ENCODE measurements at places on chromosomes 2 and 18. TPM values are rescaled to one million over a fixed set of nuclear protein-coding genes. Genes with fewer than 3 reads are reported as not detected.

Gene REEP1
- total RNA-seq, result 0.53 TPM

DNA sequence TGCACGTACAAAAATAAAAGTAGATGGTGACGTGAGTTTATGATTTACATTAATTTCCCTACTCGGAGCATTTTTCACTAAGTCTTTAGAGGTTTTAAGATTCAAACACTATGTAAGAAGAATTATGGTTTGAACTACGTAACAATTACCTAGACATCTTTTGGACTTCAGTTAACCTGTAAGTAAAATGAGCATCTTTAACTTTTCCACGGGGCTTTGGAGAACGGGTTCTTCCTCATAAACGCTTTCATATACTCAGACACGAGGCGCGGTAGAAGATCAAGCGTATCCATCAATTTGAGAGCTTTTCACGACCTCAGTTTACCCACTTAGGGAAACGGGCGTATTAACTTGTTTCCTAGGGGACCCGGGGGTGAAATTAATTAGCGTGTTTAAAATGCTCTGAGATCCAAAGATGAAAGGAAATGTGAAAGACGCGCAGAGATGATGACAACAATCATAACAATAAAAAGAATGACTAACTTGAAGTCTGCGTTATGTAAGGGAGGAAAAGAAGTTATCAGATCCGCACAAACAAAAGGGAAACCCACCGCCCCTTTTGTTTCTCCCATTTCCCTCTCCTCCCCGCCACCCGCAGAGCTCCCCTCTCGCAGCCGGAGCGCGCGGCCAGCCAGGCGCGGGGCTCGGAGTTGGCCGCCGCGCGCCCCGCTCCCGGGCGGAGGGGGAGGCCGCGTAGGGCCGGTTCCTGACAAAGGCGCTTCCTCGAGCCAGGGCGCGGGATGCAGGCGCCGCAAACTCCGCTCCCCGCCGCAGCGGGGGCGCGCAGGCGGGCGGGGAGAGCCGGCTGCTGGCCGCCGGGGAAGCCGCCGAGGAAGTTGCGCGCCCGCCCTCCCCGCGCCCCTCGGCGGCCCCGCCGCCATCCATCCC is 807 bp downstream of the PELI1 start:
- peaks cover 18% of the 10 kb centered on the region for H3K4me1 ChIP-seq
- H3K4me3 ChIP-seq, result peak overlapping the region; percentile 70
- peak; percentile 66 for DNase-seq
- H3K36me3 ChIP-seq, result no peaks in the 10 kb centered on the region

- no peak overlapping the region for H3K4me3 ChIP-seq
- H3K36me3 ChIP-seq, result no peaks in the 10 kb centered on the region
- no peaks in the 10 kb centered on the region for H3K4me1 ChIP-seq
These were observed 31.7 kb upstream of the UBXN4 start for GRCh38 chr2:135709992-135710391.

DNA sequence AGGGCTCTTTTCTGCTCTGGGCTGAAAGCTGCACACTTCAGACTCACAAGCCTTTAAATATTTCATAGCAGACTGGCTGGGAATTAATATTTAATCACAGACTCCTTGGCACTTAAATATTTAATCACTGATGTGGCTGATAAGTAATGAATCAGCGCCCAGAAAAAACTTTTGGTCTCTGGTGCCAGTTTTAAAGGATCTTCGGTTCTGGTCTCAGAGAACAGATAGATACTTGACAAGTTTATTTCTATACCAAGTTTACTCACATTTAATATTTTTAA is 201.2 kb downstream of the MYCN start:
- H3K4me3 ChIP-seq, result no peak overlapping the region
- no peaks in the 10 kb centered on the region for H3K27me3 ChIP-seq
- no peak for DNase-seq
- H3K4me1 ChIP-seq, result no peaks in the 10 kb centered on the region
- H3K36me3 ChIP-seq, result no peaks in the 10 kb centered on the region

- H3K4me1 ChIP-seq, result no peaks in the 10 kb centered on the region
- no peak overlapping the region for H3K4me3 ChIP-seq
- H3K27me3 ChIP-seq, result no peaks in the 10 kb centered on the region
- no peak for DNase-seq
- H3K27ac ChIP-seq, result no peak overlapping the region
These were observed 139.8 kb downstream of the CHST9 start for GRCh38 chr18:27045342-27045741.

- H3K36me3 ChIP-seq, result no peaks in the 10 kb centered on the region
- no peaks in the 10 kb centered on the region for H3K27me3 ChIP-seq
- H3K4me1 ChIP-seq, result no peaks in the 10 kb centered on the region
- DNase-seq, result no peak
These were observed 448.1 kb upstream of the VRK2 start for GRCh38 chr2:57598551-57598950.

Gene VAMP8
- 35.8 TPM for total RNA-seq

DNA sequence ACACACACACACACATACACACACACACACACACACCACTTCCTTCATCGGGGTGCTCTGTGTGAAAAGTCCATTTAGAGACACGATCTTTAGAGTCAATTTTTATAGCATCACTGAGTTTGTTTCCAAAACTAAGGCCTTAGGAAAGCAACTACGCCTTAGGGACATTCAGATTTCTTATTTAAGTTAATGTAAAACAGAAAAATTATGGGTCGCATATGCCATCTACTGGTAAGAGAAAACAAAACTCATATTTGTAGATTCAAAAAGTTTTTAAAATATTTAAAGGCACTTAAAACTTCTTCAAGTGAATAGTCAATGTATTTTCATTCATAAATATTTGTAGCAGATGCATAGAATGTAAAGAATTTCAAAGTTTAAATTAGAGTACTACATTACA is 166.2 kb downstream of the ATAD2B start:
- no peaks in the 10 kb centered on the region for H3K36me3 ChIP-seq
- DNase-seq, result peak; percentile 44
- H3K4me3 ChIP-seq, result no peak overlapping the region
- H3K27me3 ChIP-seq, result no peaks in the 10 kb centered on the region
- H3K4me1 ChIP-seq, result peaks cover 17% of the 10 kb centered on the region
- no peak overlapping the region for H3K27ac ChIP-seq

Gene SLC23A3
- total RNA-seq, result 5.2 TPM

DNA sequence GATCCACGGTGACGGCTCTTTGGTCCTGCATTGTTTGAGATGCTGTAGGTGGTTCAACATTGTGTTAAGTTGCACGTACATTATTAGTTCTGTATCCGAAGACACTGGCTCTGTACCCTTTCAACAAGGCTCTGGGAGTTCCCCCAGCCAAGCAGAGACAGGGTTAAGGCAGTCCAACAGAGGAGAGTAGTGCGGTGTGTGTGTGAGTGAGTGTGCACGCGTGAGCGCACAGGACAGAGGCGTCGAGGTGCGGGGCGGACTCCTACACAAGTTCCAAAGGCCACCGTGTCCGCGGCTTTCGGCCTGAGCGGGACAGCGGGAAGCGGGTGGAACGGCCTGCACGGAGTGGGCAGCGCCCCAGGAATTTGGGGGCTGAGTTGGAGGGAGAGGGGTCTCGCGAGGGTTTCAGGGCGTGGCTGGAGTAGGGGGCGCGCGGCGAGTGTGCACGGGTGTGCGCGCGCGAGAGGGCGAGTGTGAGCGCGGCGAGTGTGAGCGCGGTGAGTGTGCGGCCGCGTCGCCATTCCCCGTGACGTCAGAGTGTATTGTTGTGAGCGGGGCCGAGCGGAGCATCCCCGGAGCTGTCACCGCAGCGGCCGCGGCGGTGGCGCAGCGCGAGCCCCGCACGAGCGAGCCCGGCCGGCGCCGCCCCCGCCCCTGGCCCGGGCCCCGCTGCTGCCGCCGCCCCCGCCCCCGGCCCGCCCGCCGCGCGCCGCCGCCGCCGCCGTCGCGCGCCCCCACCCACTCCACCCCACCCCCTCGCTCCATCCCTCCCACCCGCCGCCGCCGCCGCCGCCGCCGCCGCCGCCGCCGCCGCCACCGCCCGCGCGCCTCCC is at the start of gene ASXL3:
ASXL3 (plus strand) TSS at position 535 of the 833 bp plus-strand sequence. CDS start 413 bp downstream, outside the sequence.
- no peak within 1 kb of the TSS for H3K27ac ChIP-seq
- no peaks in the 10 kb centered on the region for H3K36me3 ChIP-seq
- peak; percentile 45 for DNase-seq
- peak within 1 kb of the TSS; percentile 49 for H3K4me3 ChIP-seq
- H3K27me3 ChIP-seq, result peaks cover 54% of the 10 kb centered on the region

- H3K36me3 ChIP-seq, result no peaks in the 10 kb centered on the region
- H3K4me1 ChIP-seq, result peaks cover 6% of the 10 kb centered on the region
- DNase-seq, result no peak
- H3K27me3 ChIP-seq, result no peaks in the 10 kb centered on the region
- peak overlapping the region; percentile 79 for H3K4me3 ChIP-seq
These were observed 553 bp downstream of the TIGD1 start for GRCh38 chr2:232549655-232550353.

DNA sequence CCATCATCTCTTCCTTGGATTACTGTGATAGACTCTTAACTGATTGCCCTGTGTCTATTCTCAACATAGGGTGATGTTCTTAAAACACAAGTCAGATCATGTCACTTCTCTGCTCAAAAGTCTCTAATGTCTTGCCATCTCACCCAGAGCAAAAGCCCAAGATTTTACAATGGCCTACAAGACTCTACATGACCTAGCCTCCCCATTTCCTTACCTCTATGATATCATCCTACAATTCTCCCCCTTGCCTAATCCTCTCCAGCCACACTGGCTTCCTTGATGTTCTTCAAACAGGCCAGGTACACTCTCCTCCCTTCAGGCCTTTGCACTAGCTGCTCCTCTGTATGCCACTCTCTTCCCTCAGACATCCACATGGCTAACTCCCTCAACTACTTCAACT is 55.1 kb downstream of the ROCK1 start:
- no peaks in the 10 kb centered on the region for H3K36me3 ChIP-seq
- no peaks in the 10 kb centered on the region for H3K27me3 ChIP-seq
- H3K27ac ChIP-seq, result no peak overlapping the region
- no peaks in the 10 kb centered on the region for H3K4me1 ChIP-seq
- no peak overlapping the region for H3K4me3 ChIP-seq

Gene WDFY1
- total RNA-seq, result 68.7 TPM

Gene RNF125
- total RNA-seq, result 0.92 TPM

Gene ALLC
- total RNA-seq, result not detected

Gene SLC5A7
- not detected for total RNA-seq

DNA sequence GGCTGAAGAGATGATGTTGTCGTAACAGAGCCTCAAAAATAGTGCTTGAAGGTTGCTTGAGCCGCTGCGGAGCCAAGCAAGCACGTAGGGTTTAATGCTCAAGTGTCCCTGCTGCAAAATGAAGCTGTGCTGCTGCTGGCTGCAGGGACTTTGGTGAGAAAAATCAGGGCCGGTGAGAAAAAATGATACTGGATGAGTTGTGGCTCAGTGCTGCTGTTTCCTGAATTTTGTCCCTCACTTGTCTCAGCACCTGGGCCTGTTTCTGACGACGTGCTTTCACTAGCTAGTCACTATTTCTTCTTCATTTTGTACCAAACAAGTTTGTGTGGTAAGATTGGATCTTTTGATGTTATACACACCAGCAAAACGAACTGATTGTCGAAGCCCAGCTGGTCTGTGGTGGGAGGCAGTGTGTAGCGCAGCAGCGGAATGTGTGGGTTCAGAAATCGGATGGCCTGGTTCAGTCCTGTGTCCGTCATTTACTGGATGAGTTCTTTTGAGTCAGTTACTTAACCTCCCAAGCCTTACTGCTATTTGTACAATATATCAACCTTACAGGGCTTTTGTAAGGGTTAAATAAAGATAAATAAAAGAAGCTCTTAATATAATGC is 172.8 kb upstream of the FOSL2 start:
- no peak for DNase-seq
- H3K27me3 ChIP-seq, result no peaks in the 10 kb centered on the region
- no peak overlapping the region for H3K4me3 ChIP-seq
- H3K27ac ChIP-seq, result no peak overlapping the region

DNA sequence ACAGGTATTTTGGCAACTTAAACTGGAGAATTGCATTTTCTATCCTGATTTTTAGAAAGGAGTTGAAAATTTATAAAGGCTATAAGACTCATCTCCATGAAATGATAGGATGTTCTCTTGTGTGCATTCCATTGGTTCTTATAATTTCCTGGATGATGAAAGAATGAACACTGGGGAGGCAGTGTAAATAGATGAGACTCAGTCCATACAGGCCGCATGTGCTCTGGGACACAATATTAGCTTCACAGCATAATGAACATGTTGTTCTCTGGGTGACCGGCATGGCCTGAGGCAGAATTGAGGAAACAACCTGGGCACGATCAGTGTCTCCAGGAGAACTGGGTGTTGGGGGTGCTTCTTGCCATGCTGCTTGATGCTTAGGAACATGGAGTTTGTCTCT is 38.8 kb downstream of the AOX1 start:
- no peaks in the 10 kb centered on the region for H3K36me3 ChIP-seq
- no peaks in the 10 kb centered on the region for H3K4me1 ChIP-seq
- no peak overlapping the region for H3K27ac ChIP-seq
- no peak overlapping the region for H3K4me3 ChIP-seq

GRCh38 chr2:42770288-42771131 is 6.6 kb upstream of the OXER1 start:
- no peaks in the 10 kb centered on the region for H3K36me3 ChIP-seq
- DNase-seq, result peak; percentile 58
- H3K27me3 ChIP-seq, result no peaks in the 10 kb centered on the region
- no peaks in the 10 kb centered on the region for H3K4me1 ChIP-seq
- H3K27ac ChIP-seq, result no peak overlapping the region

Gene ANKRD30B
- not detected for total RNA-seq

Gene TRIM54
- total RNA-seq, result 0.51 TPM

DNA sequence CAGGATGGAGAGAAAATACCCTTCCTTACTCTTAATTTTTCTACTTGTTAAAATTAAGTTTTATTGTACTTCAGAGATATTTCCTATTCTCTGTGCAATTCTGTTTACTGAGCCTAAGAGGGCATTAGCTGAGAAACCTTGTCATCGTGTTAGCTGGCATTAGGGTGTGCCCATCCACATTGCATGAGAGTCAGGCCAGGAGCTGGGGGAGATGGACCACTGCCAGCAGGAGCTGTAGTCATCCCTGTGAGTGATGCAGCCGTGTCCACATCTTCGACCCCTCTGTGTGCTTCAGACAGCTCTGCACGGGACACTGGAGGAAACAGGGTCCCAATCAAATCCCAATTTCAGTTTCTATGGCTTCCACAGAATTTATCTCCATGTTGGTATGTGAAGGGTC is 34.2 kb downstream of the ABCA12 start:
- DNase-seq, result no peak
- H3K36me3 ChIP-seq, result no peaks in the 10 kb centered on the region
- no peak overlapping the region for H3K4me3 ChIP-seq
- no peak overlapping the region for H3K27ac ChIP-seq
- H3K4me1 ChIP-seq, result no peaks in the 10 kb centered on the region

DNA sequence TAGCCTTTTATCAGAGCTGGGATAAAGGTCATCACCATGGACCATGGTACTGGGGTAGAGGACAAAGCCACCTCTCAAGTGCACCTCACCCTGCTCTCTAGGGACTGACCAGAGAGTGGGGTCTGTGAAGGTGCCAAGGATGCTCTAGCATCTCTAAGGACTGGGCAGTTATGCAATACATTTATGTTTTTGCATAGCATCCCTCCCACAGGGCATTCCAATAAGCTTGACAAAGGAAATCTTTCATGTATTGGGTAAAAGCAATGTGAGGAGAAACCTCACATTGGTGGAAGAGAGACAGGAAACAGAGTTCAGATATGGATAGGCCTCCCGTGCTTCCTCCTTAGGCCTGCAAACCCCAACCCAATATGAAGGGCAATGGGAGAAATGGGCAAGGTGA is 31.6 kb downstream of the STK39 start:
- H3K27ac ChIP-seq, result no peak overlapping the region
- H3K36me3 ChIP-seq, result no peaks in the 10 kb centered on the region
- no peak overlapping the region for H3K4me3 ChIP-seq
- H3K27me3 ChIP-seq, result no peaks in the 10 kb centered on the region
- peaks cover 33% of the 10 kb centered on the region for H3K4me1 ChIP-seq

GRCh38 chr2:41621563-41621962 is 426.3 kb upstream of the PKDCC start:
- DNase-seq, result no peak
- H3K27ac ChIP-seq, result no peak overlapping the region
- H3K4me1 ChIP-seq, result no peaks in the 10 kb centered on the region

GRCh38 chr2:29412197-29412925 is 297.1 kb downstream of the CLIP4 start:
- H3K27ac ChIP-seq, result no peak overlapping the region
- H3K36me3 ChIP-seq, result no peaks in the 10 kb centered on the region

Data from endothelial cell of umbilical vein (primary cell).